ENCODE measurements at places on chromosomes 2 and 18.

DNA sequence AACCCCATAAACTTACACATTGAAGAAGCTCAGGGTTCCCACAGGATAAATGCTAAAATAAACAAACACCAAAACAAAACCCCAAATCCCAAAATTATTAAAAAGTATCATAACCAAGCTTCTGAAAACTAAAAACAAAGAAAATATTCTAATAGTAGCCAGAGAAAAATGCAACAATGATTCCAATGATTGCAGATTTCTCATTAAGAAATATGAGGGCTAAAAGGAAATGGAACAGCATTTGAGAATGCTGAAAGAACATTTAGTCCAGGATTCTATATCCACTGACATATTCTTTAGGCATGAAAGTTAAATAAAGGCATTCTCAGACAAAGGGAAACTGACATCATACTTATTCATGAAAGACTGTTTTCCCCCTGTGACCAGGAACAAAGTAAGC, 212.4 kb downstream of the SLC4A10 start:
- DNase-seq, result no peak

DNA sequence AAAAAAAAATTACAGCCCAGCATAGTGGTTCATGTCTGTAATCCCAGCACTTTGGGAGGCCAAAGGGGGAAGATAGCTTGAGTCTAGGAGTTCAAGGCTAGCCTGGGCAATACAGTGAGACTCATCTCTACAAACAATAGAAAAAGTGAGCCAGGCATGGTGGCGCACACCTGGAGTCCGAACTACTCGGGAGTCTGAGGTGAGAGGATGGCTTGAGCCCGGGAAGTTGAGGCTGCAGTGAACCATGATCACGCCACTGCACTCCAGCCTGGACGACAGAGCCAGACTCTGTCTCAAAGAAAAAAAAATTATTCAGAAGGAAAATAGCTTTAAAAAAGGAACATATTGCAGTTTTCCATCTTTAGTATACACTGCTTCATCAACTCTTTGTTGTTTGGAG, 47.8 kb downstream of the CYP27C1 start:
- no peak for DNase-seq

DNA sequence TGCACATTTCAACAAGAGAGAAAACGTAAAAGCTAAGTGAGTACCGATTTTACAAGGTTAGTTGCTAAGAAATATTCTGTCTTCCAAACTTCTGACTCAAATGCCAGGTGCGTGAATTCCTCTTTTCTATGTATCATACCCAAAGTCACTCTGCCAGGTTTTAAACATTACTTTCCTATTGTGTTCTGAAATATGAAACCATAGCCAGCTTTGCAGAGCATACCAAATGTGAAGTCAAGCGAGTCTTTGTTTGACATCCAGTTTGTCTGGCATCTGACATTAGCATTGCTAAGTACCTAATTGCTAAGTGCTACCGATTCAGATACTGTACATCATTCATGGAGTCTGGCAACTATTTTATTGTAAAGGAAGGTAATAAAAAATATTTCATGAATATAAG, 321.9 kb upstream of the GALNT5 start:
- DNase-seq, result no peak

GRCh38 chr2:121532347-121532766, 1.7 kb downstream of the RNU4ATAC start:
- no peak for DNase-seq

GRCh38 chr18:24949908-24950307, 402.1 kb downstream of the ZNF521 start:
- no peak for DNase-seq

DNA sequence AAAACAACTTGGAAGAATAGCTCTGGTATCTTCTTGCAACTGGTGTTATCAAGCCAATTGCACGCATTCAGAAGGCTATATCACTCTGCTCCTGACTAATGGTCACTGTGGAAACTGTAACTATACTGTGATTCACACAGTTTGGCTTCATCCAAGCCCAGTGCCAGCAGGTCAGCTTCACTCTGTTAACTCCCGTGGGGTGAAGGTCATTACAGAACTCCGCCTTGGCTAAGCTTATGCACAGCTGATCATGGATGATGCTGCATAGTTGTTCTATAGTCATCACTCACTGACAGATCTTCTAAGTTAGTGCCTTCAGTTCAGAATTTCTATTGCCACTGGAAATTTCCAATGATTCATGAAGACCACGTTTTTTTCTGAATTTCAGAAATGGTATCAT, 497.2 kb upstream of the NETO1 start:
- no peak for DNase-seq

GRCh38 chr2:156445296-156446220, 9.4 kb downstream of the GPD2 start:
- DNase-seq, result no peak

DNA sequence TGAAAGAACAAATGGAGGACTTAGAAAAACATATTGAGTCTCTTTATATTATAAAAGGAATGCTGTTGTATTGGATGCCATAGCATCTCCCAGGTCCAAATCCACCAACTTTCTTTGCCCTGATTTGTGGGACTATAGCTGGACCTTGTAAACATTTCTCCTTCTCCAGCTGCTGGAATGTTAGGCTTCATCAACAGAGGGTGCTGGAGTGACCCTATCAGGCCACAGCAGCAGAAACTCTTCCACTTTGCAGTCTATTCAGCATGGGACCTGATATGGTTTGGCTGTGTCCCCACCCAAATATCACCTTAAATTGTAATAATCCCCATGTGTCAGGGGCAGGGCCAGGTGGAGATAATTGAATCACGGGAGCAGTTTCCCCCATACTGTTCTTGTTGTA, 138.4 kb upstream of the ARL4C start:
- no peak for DNase-seq

DNA sequence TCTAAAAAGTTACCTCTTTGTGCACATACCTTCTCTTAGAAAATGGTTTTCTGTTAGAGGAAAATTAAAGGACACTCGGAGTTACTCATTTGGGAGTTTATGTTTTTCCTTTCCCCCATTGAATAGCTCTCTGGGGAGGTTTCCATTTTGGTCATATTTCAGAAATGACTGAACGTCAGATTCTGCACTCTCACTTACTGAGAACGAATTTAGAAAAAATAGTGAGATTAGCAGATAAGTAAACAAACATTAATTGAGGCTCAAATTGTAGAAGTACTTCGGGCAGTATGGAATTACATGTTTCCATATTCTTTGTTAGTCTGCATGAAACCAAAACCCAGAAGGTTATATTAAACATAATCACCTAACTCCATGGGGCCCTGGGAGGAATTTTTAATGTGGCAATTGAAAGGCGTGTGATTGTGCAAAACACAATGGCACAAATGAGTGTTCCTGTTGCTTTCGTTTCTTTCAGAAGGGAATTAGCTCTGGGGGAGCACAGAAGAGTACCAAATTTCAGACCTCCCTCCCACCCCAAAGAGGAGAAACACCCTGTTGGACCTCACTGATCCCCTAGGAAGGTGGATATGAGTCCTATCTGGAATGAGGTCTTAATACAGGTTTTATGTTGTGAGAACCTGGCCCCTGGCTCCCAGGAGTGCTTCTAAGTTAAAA, 212.3 kb downstream of the BCL2 start:
- no peak for DNase-seq

DNA sequence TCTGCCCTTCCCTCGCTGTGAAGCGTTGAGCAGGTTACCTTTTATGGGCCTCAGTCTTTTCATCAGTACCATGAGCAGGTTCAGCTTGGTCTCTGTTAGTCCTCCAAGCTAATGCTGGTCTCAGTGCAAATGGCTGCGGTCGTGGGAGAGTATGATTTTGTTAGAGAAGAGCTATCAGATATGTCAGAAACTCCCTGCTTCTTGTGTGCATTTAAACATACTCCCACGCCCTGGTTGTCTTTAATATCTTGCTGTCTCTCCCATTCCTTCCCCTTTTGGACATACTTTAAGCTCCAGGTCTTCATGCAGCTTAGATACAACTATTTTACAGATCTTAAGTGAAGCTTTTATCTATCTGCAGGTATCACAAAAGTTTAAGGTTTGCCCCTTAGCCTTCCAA, 62.9 kb downstream of the EFR3B start:
- no peak for DNase-seq

DNA sequence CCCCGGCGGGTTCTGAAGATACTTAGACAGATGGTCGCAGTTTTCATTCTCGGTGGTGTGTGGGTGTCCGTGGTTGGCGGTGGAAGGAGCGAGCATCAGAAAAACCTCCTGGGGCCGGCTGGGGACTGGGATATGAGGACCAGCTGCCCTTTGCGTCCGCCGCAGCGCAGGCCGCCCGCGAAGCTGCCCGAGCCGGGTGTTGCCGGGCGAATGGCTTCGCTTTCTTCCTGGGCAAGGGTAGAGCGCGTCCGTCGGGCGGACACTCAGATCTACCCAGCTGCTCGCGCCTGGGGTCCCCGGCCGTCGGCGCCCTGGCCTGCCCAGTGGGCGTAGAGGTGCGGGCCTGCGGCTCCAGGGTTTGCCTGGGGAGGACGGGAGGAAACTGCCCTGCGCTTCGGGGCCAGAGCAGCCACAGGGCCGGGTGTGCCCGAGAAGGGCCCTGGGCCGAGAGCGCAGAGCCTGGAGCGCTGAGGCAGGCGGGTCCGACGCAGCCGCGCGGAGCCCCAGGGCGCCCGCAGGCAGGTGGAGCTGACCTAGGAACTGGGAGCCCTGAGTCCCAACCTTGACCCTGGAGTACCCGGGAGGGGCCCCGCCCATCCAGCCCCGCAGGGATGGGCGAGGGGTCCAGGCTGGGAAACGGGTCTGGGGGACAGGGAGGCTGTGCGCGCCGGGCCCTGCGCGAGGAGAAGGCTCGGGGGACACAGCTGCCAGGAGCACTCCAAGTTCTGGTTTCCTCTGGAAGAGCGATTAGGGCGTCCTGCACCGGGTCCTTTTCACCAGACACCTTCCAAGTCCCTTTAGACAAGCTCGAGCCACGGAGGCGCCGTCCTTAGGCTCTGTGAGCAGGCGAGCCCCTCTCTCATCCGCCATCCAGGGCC, 1.3 kb downstream of the TWIST2 start:
- no peak for DNase-seq

DNA sequence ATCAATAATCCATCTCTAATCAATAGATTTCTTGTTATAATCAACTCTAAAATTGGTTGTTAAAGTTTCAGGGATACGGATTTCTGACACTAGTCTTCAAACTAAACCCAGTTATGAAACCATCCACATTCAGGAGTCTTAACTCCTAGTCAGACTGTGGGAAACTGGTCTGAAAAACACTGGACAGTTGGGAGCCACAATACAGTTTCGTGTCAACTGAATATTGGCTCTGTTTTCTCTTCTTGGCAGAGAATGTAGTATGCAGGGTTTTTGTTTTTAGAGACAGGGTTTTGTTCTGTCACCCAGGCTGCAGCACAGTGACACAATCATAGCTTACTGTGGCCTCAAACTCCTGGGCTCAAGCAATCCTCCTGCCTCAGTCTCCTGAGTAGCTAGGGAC, 123.1 kb downstream of the RTTN start:
- no peak for DNase-seq

GRCh38 chr18:48820483-48821250, 130.1 kb downstream of the SMAD7 start:
- DNase-seq, result no peak

- DNase-seq, result no peak
Observed at GRCh38 chr2:106770986-106771385, 115.0 kb downstream of the ST6GAL2 start.

DNA sequence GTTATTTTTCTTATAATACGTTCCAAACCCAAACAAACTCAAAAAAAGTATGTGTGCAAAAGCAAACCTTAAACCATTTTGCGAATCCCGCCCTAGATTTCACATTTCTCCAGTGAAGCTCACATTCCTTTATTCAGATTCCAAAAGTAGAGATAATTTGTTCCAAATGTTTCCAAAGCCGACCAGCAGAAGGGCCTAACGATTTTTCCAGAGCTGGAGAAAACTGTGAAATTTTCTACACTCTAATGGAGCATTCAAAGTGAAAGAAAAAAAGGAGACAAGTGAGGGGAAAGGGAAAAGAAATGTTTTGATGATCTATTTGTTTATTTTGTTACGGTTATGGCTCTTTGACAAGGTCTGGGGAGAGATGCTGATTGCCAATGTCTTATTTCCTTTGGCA, 286.5 kb upstream of the SLC14A2 start:
- DNase-seq, result no peak

- DNase-seq, result peak; percentile 73
Observed at GRCh38 chr18:6487968-6488367, 73.3 kb upstream of the L3MBTL4 start.

DNA sequence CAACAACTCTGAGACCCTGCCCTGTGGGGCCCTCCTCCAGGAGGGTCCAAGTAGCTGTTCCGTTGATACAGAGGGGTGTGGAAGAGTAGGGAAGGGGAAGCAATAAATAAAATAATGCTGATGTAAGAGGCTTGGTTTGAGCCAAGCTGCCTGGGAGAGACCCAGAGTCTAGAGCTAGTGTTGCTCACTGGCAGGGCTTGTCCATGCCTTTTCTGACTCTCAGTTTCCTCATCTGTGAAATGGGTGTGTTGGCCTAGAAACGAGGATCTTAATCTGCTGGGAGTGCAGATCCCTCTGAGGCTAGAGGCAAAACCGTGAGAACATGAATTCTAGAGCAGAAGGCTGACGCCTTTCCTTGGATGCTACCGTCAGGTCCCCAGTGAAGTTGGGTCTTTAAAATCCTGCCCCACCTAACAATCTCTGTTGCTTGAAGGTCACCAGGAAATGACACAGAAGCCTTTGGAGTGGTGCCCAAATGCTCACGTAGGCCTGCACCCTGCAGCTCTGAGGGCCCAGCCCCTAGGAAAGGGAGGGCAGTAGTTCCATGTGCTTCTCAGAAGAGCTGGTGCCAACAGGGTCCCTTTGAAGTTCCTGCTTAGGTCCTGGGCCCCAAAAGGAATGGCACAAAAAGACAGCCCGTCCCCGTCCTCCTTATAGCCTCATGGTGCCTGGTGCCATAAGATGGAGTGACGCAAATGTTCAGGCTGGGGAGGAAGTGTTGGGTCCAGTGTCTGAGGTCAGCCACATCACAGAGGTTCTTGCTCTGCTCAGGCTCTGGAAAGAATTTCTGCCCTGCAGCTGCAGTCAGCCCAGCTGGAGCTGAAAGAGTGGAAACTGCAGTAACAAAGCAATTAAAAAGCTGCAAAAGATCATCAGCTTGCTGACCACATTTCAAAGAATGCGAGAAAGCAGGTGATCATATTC, 73.2 kb upstream of the SMAD2 start:
- no peak for DNase-seq

DNA sequence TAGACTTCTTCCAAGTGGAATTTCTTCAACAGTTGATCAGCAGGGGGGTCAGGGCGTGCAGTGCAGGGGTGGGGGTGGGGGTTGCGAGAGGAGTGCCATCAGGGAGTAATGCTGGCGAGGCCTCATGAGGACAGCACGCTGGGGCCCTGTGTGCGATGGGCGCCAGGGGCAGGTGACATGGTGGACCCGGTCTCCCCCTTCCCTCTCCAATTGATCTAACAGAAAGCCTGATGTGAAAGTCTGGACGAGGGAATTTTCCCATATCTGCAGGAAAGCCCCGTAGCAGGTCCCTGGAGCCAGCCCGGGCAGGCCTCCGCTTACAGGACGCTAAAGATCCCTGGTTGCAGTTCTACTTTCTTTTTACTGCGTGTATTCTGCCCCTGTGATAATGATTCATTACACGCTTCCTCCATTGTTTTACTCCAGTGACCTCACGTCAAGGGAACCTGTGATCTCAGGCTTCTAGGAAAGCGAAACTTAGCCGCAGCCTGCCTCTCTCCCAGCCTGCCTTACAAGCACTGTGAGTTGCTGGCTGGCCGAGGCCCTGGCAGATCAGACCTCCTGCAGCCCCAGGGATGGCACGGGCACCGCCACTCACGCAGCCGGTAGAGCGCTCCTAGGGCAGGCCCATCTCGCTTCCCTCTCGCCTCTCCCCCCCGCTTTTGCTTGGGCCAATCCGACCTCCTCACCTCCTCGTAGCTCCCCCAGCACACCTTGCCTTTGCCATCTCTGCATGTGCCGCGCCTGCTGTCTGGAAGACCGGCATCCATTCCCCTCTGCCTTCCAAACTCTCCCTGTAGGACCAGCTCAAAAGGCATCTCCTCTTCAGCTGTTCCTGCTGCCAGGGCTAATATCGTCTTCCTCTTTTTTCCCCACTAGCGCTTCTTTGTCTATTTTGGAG, 19.2 kb downstream of the NEURL3 start:
- no peak for DNase-seq

Measured in iPS DF 19.7 (cell line).